Heart left ventricle (tissue), 16 donors: ENCODE measurements at places on chromosomes 6 and 20. TPM values are rescaled to one million over a fixed set of nuclear protein-coding genes. Genes with fewer than 3 reads are reported as not detected.

The NUDT3 gene
- total RNA-seq: 66.7 TPM

DNA sequence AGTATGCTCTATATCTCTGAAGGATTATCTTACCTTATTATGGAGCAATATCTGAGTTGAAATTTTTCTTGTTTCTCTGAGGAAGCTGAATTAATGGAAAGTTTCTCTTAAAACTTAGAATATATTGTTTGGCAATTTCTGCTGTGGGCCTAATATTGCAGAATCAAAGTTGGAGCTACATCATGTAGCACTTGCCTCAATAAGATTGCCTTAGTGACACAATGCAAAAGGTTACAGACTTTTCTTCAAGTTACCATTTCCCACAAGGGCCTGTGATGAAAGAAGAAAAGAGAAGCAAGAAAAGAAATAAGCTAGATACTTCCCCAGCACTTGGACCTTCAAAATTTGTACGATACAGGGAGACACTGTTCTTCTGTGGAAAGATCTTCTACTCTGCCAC lies 151.2 kb downstream of the SOBP start:
- no peak overlapping the region for H3K4me3 ChIP-seq
- H3K27me3 ChIP-seq: no peaks in the 10 kb centered on the region
- H3K36me3 ChIP-seq: peaks cover 7% of the 10 kb centered on the region

The IPCEF1 gene
- 2.0 TPM for total RNA-seq

GRCh38 chr6:35247642-35248231 lies 11.8 kb upstream of the ZNF76 start:
- no peak overlapping the region for H3K4me3 ChIP-seq
- peaks cover 37% of the 10 kb centered on the region for H3K4me1 ChIP-seq
- H3K27ac ChIP-seq: no peak overlapping the region
- no peaks in the 10 kb centered on the region for H3K27me3 ChIP-seq
- no peaks in the 10 kb centered on the region for H3K36me3 ChIP-seq

GRCh38 chr6:44674226-44675155 lies 287.0 kb downstream of the CDC5L start:
- no peaks in the 10 kb centered on the region for H3K27me3 ChIP-seq
- H3K4me1 ChIP-seq: no peaks in the 10 kb centered on the region
- H3K4me3 ChIP-seq: no peak overlapping the region
- H3K36me3 ChIP-seq: no peaks in the 10 kb centered on the region

The SOBP gene
- 16.4 TPM for total RNA-seq
